ENCODE measurements at places on chromosomes 5 and 9.

- no peak for DNase-seq
Measured at GRCh38 chr5:116668390-116668789, 93.8 kb upstream of the SEMA6A start.

- no peak for DNase-seq
Measured at GRCh38 chr9:98995059-98995671, 51.5 kb downstream of the COL15A1 start.

DNA sequence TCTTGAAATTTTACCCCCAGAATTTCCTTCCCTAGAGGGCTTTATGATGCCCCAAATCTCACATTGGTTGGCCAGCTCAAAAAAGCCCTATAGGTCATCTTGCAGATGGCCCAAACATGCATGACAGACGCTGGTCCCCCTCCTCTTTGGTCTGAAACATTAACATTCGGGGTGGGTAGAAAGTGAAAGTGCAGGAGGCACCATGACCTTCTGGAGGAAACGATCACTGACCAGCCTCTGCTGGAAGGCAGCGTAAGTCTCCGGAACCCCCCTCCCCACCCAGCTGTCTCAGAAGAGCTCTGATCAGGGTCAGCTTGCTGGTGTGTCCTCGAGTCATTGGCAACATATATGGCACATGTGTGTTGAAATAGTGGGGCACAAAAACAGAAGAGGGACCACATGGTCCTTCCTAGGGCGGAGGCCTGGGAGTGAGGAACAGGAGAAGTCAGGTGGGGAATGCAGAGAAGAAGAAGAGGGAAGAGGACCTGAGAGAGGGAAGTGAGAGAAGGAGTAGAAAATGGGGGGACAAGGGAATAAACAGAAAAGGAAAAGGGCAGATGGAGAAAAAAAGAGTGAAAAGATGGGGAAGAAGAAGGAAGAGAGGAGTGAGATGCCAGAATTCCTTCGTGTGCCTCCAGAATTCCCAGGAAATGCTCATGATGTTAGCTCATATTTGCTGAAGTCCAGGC is 46.2 kb downstream of the IL31RA start:
- no peak for DNase-seq

DNA sequence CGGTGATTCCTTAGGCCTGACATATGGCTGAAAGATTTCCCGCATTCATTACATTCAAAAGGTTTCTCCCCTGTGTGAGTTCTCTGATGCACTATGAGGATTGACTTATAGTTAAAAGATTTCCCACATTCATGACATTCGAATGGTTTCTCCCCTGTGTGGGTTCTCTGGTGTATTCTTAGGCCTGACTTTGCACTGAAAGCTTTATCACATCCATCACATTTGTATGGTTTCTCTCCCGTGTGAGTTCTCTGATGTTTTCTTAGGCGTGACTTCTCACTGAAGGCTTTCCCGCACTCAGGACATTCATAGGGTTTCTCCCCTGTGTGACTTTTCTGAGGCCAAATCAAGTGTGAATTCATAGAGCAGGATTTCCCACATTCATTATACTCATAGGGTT is 35.8 kb downstream of the ZNF782 start:
- no peak for DNase-seq

GRCh38 chr5:76718381-76718832 is 2.5 kb downstream of the F2R start:
- DNase-seq: no peak

DNA sequence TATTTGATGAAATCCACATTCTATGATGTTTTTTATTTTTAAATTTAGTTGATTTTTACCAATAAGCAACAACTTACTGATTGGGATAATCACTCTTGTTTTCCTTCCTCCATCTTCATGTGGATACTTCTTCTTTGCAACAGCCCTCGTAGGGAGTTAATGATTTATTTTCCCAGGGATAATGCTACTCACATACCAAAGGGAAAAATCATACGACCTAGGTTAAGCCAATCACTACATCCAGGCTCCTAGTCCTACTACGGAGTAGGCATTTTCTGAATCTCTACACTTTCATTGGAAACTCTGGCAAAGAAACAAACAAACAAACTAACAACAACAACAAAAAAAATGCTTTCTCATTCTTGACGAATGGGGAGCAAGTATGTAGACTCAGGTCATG is 663.4 kb downstream of the PTPRD start:
- no peak for DNase-seq

GRCh38 chr9:131214876-131215275 is 61.4 kb downstream of the FAM78A start:
- no peak for DNase-seq

DNA sequence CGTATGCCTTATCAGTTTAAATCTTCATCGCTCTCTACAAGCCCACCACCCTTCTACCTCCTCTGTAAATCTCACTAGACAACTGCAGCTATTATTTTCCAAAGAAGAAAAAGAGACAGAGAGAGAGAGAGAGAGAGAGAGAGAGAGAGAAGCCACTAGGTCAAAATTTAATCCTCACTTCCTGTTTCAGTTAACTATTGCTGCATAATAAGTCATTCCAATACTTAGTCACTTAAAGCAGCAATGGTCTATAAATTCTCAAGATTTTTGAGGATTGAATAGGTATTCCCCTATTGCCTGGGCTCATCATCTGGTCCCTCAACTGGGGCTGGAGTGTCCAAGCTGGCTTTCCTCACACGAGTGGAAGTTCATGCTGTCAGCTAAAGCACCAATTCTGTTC is 68.8 kb downstream of the ITGA1 start:
- no peak for DNase-seq

DNA sequence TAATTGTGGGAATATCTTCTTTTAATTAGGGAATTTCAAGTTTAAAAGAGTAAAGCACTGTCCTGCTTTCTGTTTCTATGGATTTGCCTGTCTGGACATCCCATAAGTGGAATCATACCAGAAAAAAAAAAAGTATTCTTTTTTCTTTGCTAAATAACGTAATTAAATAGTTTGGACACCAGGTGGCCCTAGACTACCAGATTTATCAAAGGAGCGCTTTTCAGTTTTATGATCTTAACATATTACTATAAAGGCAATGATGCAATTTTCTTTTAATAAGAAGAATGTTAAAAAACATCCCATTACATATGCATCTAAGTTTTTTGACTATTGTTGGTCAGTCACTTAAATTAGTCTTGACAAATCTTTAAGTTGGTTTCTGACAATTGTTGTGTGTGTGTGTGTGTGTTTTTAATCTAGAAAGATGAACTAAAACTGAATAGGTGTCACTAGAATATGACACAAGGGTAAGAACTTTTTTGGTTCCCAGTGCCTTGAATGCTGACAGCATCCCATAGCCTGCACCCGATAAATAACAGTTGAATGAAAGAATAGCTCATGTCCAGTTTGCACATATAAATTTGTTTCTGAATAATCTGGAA is 49.5 kb downstream of the C5orf22 start:
- DNase-seq: peak; percentile 66

- DNase-seq: no peak
Measured at GRCh38 chr9:27554712-27555111, 18.6 kb downstream of the C9orf72 start.

DNA sequence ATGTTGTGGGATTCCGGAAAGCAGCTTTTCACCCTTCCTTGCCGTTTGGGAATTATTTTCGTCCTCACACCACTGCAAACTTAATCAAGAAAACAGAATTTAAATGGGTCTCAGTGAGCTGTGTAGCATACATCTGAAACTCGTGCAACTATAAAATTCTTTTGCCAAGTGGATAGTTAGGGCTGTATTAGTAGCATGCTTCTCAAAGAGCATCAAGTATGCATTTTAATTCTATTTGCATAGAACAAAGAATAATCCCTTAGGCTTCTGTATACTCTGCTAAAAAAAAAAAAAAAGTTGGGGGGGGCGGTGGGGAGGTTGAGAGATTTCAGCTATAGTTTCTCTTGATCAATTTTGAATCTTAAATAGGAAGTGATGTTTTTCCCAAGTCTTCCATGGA is 11.8 kb upstream of the APBA1 start:
- DNase-seq: no peak

DNA sequence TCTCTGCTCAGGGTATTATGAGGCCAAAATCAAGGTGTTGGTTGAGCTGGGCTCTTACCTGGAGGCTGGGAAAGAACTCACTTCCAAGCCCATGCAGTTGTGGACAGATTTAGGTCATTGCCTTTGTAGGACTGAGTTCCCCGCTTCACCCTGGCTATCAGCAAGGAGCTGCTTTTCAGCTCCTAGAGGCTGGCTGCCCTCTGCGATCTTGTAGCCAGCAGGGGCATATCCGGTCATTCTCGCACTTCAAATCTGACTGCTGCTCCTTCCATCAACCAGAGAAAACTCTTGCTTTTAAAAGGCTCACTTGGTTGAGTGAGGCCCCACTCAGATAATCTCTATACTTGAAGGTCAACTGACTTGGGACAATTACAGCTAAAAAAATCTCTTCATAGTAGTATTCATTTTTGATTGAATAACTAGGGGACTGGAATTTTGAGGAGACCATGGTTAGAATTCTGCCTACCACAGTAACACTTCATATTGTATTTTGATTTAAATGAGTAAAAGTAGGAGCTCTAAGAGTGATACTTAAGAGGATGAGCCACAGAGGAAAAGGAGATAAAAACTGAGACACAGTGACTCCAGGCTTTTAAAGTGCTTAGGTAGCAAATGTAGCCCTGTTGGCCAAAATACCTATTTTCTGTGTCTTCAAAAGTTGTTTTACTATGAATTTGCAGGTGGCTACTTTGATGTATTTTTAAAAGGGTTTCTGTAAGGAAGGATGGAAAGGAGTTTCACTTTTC is 137.4 kb downstream of the CD180 start:
- no peak for DNase-seq

DNA sequence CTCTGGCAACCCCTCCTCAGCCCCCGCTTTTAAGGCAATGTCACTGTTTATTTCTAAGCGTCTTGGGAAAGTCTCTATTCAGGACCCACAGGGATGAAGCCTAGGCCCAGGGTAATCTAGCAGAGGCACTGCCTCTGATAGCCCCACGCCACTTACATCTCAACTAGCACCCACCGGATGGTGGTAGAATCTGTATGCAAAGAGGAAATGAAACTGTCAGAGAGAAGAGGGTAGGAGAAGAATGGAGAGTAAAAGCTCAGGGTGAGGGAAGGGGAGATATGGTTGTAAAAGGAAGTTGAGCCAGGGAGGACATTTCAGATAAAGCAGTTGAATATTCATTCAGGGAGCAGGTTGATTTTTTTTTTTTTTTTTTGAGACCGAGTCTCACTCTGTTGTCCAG is 3.0 kb downstream of the FRRS1L start:
- DNase-seq: no peak

DNA sequence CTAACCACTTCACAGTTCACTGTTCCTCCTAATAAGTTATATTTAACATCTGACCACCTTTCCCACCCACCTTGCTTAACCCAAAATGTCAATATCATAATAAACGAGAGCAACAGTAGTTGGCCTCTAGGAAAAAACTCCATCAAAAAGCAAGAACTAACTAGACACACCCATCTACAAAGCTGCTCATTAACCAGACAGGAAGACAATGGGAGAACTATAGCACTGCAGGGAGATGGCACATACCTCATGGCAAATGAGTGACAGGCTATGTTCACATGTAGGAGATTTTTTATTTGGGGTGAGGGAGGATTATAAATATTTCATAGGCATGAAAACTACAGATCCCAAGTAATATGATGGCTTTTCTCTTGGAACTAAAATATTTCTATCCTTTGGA is 23.6 kb upstream of the CDK5RAP2 start:
- no peak for DNase-seq

- no peak for DNase-seq
Measured at GRCh38 chr9:93118863-93119702, 15.0 kb downstream of the NINJ1 start.

Measured in NCI-H1930 (cell line).